ENCODE measurements at places on chromosomes 16 and 17.
A peak's percentile ranks its signal among the peaks of the same experiment; 100 is the strongest.

GRCh38 chr16:2091547-2092255, 43.9 kb downstream of the TSC2 start:
- no peak for DNase-seq

DNA sequence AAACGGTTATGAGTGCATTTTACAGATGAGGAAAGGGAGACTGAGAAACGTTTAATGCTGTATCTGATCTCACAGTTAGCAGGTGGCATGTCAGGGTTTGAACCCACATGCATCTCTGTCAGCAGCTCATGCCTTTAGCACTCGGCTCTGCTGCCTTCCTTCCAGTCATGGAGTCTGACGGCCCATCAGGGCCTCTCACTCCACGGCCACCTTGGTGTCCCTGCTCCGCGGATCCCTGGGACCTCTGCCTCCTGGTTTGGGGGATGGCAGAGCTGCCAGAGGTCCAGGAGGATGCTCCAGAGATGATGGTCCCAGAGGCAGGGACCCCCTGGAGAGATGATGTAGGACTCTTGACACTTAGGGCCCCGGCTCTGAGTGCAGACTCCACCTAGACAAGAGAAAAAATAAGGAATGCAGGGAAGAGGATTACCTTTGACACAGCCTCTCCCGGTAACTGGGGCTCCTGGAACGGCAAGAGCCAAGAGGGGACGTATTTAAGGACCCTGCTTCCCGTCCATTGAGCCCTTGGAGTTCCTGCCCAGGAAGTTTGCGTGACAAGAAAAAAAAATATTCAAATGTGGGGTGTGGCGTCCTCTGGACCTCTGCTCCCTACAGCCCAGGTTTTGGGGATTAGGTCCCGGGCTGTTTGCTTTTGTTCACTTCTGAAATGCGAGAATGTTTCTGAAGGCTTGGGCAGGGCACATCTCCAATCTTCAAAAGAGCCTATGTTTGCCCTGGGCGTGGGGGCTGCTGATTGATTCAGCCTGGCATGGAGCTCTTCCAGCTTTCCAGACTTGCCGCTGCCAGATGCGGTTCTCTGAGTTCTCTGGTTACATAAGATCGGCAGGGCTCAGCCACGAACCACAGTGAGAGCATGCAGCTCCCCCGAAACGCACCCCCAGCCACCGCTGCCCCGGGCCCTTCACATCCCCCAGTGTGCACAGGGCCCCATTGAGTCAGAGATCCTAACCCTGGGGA, at the start of gene ALDH3A1:
Gene ALDH3A1, minus strand, starts transcription at position 470 of the 978 bp plus-strand sequence. CDS start 3,169 bp downstream, outside the sequence.
- no peak for DNase-seq

DNA sequence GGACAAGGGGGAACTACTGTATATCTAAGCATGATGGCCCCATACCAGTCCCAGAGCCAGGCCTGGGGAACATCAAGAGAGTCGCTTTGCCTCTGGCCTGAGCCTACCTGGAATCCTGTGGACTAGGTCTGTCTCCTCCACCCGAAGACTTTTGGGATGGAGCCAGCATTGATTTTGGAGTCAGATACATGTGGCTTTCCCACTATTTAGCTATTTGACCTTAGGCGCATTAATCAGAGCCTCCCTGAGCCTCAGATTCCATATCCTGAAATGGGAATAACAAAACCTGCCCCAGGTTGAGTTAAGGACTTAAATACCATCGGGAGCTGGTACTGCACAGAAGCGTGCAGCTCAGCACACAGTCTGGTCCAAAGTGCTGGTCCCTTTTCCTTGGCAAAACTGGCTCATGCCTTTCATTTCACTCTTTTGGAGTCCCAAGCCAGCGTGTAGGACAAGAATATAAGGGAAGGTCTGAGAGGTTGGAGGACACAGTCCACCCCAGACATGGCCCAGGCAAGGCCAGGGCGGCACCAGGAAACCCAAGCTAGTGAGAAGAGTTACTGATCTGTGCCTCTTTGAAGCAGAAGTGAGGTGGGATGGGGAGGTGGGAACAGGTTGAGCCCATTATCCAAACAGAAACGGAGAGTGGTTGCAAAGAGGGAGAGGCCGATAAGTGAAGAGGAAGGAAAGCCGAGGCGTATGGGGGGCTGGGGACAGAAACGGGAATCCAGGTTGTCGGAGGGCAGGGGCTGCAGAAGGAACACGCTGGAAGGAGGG, 986 bp downstream of the FA2H start:
- DNase-seq, result no peak

- no peak for DNase-seq
These were observed 155.2 kb upstream of the PIRT start for GRCh38 chr17:10993126-10993525.

GRCh38 chr17:60586288-60586974, 13.6 kb upstream of the PPM1D start:
- DNase-seq, result no peak

GRCh38 chr16:4327386-4328045, 11.6 kb downstream of the GLIS2 start:
- DNase-seq, result no peak

DNA sequence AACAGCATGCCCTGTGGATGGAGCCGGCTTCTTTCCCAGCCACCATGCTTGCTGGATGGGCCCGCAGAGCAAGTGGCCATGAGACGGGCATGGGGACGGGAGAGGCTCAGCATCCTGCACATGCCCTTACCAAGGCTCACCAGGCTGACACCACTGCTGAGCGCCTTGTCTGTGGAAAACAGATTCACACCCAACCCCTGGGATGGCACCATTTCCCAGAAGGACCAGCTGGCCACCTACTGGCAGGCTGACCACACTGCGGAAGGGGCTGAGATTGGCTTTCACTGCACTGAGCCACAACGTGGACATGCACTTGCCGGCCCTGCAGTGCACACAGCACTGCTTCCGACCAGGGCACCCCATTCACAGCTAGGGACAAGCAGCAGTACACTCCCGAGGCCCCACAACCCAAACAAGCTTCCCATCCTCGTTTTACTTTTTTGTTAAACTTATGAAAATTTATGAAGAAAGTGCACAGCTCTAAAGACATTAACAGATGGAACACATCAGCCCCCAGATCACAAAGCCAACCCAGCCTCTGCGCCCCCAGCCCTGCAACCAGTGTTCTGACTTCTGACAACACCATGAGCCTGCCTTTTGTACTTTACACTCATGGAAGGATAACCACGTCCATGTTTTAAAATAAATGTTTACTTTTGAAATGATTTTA, 13.9 kb upstream of the KRTAP17-1 start:
- DNase-seq, result no peak

GRCh38 chr16:52350031-52350642, 196.8 kb downstream of the TOX3 start:
- no peak for DNase-seq

GRCh38 chr16:13902677-13903076, 17.3 kb upstream of the ERCC4 start:
- no peak for DNase-seq

DNA sequence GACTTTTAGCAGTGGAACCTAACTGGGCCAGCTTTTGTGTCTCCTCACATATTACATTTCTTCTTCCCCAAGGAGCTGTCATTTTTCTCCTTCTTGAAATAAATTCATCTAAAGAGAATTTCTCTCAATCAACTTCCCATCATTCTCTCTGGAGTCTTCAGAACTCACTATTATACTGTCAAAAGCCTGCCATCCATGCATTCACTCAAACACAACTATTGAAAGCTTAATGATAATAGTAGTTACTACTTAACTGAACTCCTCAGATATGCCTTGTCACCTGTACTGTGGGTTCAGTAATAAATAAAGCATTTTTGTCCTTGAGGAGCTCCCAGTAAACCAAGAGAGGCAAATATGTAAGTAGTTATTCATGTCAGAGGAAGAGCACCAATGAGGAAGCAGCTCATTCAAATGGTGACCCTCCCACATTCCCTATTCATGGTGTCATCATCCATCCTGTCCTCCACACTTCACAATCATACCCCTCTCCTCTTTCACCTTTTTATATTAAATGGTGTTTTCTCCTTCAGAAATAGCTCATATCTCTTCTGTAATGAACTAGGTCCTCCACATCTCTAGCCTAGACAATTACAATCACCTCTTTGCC, 162.6 kb downstream of the CA10 start:
- no peak for DNase-seq

DNA sequence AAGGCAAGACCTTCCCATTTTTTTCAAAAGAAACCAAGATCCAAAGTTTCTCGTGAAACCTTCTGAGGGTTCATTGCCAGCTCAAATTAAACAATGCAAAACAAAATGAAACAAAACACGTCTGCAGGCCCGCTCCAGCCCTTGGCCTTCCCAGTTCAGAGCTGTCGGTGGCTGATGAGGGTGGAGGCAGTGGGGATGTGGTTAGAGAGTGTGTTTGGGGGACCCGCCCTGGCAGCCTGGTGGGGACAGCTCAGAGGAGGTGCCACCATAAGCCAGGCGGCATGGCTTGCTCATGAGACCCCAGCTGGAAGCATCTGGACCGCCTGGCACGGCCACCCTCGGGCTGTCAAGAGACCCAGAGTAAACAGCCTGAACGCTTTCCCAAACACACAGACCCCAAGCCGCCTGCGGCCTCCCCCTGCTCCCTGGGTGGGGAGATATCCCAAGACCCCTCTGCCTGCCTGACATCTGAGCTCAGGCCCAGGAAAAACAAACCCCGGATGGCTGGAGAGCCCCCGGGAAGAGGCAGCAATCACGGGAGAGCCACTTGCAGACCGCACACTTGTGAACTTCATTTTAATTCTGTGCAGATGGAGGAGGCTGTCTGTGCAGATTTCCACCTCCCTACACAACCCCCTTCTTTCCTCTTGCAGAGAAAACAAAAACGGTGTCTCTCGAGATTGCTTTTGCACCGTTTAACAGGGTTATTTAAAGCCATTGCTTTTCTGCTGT, 35.4 kb upstream of the LITAF start:
- no peak for DNase-seq

- no peak for DNase-seq
These were observed 1.3 kb downstream of the METTL23 start for GRCh38 chr17:76727745-76728456.

- DNase-seq, result no peak
These were observed 4.9 kb downstream of the CCP110 start for GRCh38 chr16:19528666-19529065.

DNA sequence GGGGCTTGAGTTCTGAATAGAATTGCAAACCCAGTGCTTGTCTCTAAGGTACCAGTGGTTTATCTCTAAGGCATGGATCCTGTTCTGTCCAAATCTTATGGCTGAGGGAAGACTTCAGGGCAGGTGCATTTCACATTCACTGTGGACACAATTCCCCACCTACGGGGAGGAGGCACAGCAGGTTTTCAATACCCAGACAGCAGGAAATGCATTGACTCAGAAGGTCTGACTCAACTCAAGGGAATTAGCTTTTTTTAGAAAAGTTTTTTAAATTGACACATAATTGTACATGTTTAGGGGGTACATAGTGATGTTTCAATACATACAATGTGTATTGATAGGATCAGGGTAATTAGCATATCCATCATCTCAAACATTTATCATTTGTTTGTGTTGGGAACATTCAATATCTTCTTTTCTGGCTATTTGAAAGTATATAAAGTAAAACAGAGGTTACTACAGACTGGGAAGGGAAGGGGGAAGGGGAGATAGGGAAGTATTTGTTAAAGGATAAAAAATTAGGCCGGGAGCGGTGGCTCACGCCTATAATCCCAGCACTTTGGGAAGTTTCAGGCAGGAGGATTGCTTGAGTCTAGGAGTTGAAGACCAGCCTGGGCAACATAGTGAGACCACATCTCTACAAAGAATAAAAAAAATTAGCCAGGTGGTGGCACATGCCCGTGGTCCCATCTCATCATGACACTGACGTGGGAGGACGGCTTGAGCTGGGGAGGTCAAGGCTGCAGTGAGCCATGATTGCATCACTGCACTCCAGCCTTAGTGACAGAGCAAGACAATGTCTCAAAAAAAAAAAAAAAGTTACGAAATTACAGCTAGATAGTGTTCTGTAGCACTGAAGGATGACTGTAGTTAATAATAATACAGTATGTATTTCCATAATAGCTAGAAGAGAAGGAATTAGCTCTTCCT, 54.9 kb downstream of the RGS9 start:
- DNase-seq, result no peak

GRCh38 chr16:86668136-86668910, 90.0 kb downstream of the FOXL1 start:
- DNase-seq, result no peak

DNA sequence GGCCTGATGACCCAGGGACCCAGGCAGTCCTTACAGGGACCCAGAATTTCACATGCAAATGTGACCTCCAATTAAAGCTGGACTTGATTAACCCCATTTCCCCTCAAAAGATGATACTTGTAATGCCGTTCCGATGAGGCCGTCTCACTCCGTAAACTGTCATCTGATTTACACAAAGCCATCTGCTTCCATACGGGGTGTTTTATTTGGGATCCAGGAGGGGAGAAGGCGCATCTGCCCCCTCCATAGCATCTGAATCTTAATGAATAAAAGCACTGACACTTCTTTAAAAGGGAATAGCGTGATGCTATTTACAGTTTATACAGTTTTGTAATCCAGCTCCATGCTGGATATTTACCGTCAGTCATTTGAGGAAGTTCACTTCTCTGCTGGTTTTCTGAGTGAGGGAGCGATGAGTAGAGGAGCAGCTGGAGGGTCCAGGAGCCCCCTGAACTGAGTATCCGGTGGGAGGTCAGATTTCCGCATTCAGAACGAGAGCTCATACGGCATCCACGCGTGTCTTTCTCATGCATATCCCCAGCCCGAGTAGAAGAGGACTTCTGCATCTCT, 452.7 kb downstream of the WWOX start:
- no peak for DNase-seq

DNA sequence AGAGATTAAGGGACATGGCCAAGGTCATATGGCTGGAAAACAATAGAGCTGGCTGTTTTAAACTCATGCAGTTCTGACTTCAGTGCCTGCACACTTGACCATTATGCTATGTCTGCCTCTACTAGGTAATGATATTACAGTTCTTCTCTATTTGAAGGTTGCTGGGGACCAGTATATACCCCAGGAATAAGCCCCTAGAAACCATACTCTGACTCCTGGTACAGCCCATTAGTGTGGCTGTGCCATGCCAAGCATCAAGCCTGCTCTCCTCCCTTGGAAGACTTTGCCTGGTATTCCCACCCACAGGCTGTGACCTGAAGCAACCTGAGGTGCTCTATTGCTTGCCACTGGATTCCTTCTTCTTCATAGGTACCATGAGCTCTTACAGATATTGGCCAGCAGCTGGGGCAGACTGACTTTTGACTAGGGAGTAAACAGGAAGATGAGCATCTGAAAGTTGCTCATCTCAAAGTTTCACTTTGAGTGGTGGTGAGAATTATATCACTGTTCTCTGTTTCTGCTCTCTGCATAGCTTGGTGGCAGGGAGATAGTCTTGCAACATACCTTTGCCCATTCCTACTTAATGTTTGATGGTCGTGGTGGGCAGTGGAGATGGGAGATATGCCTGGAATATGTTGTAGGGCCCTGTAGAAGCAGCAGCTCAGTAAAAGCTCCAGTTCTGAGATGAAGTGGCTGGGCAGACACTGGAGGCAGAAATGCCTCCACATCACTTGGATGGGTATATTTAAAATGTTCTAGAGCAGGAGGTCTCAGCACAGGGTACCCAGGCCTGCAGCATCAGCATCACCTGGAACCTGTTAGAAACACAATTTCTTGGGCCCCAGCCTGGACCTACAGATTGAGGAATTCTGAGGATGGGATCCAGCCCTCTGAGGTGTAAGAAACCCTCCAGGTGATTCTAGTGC, 274.7 kb downstream of the HS3ST4 start:
- peak; percentile 18 for DNase-seq

- no peak for DNase-seq
These were observed 2.6 kb downstream of the MFSD11 start for GRCh38 chr17:76740329-76741118.
